ENCODE measurements at places on chromosomes 16 and 17.

DNA sequence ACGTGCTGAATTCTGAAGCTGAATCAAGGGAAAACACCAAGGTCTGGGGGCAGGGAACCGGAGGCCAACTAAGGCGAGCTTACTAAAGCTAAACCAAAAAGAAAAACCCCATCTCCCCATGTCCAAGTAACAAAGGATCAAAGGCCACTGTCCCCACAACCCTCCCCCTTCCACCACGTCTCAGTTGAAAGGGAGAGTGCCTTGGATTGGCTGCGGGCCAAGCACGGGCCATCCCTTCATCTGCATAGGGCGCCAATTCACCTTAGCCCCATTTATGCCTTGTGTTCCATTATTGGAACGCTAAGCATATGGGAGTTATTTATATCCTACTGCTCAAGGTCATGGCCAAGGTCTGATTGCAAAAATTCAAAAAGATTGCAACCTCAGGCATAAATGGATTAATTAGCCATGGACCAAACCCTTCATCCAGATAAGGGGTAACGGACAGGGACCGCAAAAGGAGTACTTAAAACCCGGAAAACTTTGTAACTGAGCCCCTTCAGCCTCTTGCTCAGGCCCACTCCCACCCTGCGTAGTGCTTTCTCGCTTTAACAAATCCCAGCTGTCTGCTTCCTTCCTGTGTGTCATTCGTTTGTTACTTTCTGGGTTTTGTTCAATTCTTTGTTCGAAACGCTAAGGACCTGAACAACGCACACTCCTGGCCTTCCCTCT lies 740 bp upstream of the ATP6V0D1 start:
- no peak for DNase-seq

DNA sequence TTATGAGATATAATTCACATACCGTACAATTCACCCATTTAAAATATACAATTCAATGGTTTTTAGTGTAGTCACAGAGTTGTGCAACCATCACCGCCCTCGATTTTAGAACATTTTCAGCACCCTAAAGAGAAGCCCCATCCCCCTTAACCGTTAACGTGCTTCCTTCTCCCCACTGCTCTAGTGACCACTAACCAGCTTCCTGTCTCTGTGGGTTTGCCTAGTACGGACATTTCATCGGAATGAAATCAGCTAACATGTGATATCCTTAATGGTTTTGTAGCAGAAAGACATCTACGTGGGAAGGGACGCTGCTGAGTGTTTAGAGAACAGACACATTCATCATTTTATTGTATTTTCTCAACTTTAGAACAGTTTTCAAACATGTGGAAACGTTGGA lies 80.8 kb upstream of the HSBP1 start:
- DNase-seq: no peak

DNA sequence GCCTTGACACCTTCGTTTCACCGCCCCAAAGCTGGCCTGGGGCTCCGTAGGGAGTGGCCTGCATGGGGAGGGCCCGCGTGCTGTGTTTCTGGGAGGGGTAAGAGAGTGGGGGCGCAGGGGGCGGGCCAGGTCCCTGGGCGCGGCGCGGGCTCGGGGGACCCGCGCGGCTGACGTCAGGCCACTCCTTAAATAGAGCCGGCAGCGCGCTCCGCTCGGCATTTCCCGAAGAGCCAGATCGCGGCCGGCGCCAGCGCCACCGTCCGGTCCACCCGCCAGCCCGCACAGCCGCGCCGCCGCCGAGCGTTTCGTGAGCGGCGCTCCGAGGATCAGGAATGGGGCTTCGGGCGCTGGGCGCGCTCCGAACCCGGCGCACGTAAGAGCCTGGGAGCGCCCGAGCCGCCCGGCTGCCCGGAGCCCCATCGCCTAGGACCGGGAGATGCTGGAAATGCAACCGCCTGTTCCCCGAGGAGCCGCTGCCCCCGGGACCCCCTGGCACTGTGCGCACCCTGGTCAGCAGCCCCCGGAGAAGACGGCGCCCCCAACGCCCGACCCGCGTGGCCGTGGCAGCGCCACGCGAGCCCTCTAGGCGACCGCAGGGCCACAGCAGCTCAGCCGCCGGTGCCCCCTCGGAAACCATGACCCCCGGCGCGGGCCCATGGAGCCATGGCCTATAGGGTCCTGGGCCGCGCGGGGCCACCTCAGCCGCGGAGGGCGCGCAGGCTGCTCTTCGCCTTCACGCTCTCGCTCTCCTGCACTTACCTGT lies at the start of gene HS3ST2:
Gene HS3ST2 (plus strand): TSS at position 215 of the 763 bp plus-strand sequence. CDS start 449 bp downstream, at position 664.
- no peak for DNase-seq

DNA sequence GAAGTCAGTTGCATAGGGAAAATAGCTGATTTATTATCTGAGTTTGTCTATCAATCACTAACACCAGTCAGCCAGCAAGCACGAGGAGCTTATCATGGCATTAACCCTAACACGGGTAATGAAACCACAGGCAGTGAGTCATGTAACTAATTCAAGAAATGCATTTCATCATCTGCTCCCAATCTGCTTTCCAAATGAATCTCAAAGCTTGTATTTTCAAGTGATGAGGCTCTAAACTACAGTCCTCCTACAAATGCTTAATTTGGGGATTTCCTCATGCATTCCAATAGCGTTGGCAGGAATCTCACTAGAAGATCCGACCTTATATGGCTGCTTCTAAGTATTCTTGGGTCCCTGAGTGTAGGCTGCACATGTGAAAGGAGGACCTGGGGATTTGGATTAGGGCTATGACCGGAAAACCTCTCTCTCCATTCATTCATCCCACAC lies 118.4 kb upstream of the HSBP1 start:
- no peak for DNase-seq

GRCh38 chr17:7897773-7898172 lies 9.2 kb downstream of the CHD3 start:
- no peak for DNase-seq
